ENCODE measurements at places on chromosomes 4 and X. TPM values are rescaled to one million over a fixed set of nuclear protein-coding genes. Genes with fewer than 3 reads are reported as not detected.

- H3K27ac ChIP-seq: no peak overlapping the region
- no peaks in the 10 kb centered on the region for H3K27me3 ChIP-seq
- H3K4me1 ChIP-seq: peaks cover 13% of the 10 kb centered on the region
- H3K36me3 ChIP-seq: no peaks in the 10 kb centered on the region
Measured at GRCh38 chr4:184792334-184792733, 33.4 kb downstream of the ACSL1 start.

The RPS6KA6 gene
- total RNA-seq: not detected

The SGMS2 gene
- 36.6 TPM for total RNA-seq

DNA sequence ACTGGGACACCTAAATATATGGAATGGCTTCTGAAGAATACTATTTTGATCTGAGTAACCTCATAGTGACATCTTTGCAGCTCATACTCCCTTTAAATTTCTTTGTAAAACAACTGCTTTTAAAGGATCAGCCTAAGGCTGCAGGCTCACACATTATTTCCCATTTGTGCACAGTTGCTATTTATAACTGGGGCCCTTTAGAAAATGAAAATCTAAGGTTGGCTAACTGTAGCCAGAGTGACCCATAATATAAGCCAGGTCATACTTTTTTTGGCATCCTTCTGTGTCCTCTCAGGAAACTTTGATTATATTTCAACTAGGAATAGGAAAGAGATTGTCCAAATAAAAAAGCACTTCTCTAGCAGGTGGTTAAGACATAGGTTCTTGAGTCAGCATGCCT, 123.6 kb upstream of the RASGEF1B start:
- peaks cover 20% of the 10 kb centered on the region for H3K27me3 ChIP-seq
- DNase-seq: no peak
- H3K36me3 ChIP-seq: no peaks in the 10 kb centered on the region
- no peaks in the 10 kb centered on the region for H3K4me1 ChIP-seq

GRCh38 chr4:9996319-9997110, 24.8 kb downstream of the SLC2A9 start:
- no peak overlapping the region for H3K27ac ChIP-seq
- no peak for DNase-seq
- no peaks in the 10 kb centered on the region for H3K27me3 ChIP-seq
- peaks cover 23% of the 10 kb centered on the region for H3K4me1 ChIP-seq
- no peaks in the 10 kb centered on the region for H3K36me3 ChIP-seq

DNA sequence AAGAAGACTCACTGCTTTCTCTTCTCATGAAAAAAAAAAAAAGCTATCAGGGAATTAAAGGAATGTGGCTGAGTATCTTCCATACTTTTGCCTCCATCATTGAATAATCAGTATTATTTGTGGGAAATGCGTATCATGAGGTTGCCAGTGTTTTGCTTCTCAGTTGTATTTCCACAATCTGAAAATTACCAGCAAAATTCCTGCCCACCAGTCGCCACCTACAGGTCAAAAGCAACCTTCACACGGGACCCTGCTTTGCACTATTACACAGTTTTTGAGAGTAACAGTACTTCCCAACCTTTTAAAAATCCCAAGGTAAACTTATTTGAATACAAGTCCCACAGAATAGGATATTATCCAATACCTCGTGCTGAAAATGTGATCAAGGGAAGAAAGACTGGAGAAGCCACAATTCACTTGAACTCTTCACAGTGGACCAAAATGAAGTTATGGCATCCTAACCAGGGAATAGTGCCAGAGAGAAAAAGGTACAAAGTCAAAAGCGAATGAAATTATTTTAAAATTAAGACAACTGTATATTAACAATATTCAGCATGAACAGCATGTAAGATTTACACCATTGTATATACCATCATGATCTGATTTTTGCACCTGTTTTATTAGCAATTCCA, 30.4 kb downstream of the PGRMC1 start:
- DNase-seq: peak; percentile 6
- H3K27ac ChIP-seq: no peak overlapping the region
- no peaks in the 10 kb centered on the region for H3K4me1 ChIP-seq
- H3K36me3 ChIP-seq: no peaks in the 10 kb centered on the region

GRCh38 chr4:139973616-139974015, 180.4 kb downstream of the MAML3 start:
- H3K4me3 ChIP-seq: no peak overlapping the region
- H3K4me1 ChIP-seq: no peaks in the 10 kb centered on the region
- no peak overlapping the region for H3K27ac ChIP-seq
- H3K27me3 ChIP-seq: no peaks in the 10 kb centered on the region
- DNase-seq: no peak

- no peaks in the 10 kb centered on the region for H3K27me3 ChIP-seq
- H3K27ac ChIP-seq: no peak overlapping the region
- no peak overlapping the region for H3K4me3 ChIP-seq
- DNase-seq: no peak
Measured at GRCh38 chr4:66785479-66785878, 759.8 kb downstream of the CENPC start.

DNA sequence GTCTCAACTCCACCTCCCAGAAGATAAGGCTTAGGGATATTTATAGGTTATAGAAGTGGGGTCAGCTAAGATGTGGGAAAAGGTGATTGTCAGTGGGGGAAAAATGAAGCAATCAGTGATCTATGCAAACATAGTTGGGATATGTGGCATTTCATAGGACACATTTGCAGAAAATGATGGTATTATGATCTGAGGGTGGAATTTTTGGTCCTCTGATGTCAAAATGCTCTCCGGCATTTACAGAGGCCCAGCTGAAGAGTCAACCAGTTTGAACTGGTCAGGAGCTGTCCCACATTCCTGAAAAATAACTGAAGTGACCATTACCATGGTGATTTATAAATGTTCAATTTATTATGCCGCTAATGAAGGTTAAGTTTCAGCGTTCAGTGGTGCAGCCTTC, 12.2 kb upstream of the HPGD start:
- H3K27me3 ChIP-seq: no peaks in the 10 kb centered on the region
- no peaks in the 10 kb centered on the region for H3K36me3 ChIP-seq
- no peak overlapping the region for H3K27ac ChIP-seq
- H3K4me3 ChIP-seq: no peak overlapping the region
- no peaks in the 10 kb centered on the region for H3K4me1 ChIP-seq

The PABPC1L2A gene
- total RNA-seq: not detected

GRCh38 chr4:167918077-167918476, 174.3 kb upstream of the ANXA10 start:
- no peaks in the 10 kb centered on the region for H3K36me3 ChIP-seq
- no peaks in the 10 kb centered on the region for H3K4me1 ChIP-seq
- H3K27ac ChIP-seq: no peak overlapping the region
- no peaks in the 10 kb centered on the region for H3K27me3 ChIP-seq
- no peak overlapping the region for H3K4me3 ChIP-seq
- DNase-seq: no peak

GRCh38 chr4:108170631-108171338, 2.1 kb upstream of the LEF1 start:
- peaks cover 15% of the 10 kb centered on the region for H3K27me3 ChIP-seq
- H3K36me3 ChIP-seq: no peaks in the 10 kb centered on the region
- no peak overlapping the region for H3K4me3 ChIP-seq
- no peak overlapping the region for H3K27ac ChIP-seq
- H3K4me1 ChIP-seq: no peaks in the 10 kb centered on the region
- no peak for DNase-seq

GRCh38 chr4:167939863-167940616, 152.3 kb upstream of the ANXA10 start:
- H3K27ac ChIP-seq: no peak overlapping the region
- no peaks in the 10 kb centered on the region for H3K27me3 ChIP-seq
- no peak for DNase-seq

DNA sequence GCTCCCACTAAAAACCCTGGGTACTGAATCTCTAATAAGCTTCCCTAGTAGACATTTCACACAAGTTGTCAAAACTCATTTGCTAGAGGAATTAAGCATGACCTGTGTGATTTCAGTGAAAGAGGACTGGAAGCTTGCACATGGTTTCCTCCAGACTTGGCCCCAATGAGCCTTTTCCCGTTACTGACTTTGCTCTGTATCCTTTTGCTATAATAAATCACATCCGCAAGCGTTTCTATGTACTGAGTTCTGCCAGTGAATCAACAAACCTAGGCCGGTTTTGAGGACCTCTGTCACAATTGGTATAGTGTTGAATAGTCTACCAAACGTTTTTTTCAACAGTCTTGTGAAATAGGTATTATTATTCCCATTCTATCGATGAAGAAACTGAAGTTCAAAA, 8.2 kb downstream of the ATP11C start:
- H3K4me1 ChIP-seq: no peaks in the 10 kb centered on the region
- H3K27me3 ChIP-seq: no peaks in the 10 kb centered on the region
- no peak overlapping the region for H3K4me3 ChIP-seq

The FBXL5 gene
- total RNA-seq: 20.6 TPM

- peaks cover 62% of the 10 kb centered on the region for H3K4me1 ChIP-seq
- no peak overlapping the region for H3K4me3 ChIP-seq
Measured at GRCh38 chr4:8534129-8534528, 46.1 kb upstream of the GPR78 start.

DNA sequence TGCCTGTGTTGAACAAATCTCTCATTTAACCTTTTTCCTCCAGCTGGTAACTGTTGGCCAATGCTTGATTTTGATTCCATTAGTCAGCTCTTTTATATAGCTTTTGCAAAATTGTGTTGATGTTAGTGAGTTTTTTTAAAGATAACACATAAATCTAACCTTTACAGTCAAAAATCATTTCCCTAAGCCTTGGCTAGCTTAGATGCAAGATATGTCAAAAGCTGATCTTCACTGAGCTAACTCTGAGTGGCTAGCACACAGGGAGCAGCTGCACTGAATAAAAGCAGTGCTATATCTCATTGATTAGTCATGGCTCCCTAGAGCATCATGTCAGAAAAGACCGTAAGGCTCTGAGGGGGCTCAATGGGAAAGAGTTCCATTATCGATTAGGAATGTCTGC, 78.7 kb downstream of the PPARGC1A start:
- H3K4me1 ChIP-seq: no peaks in the 10 kb centered on the region
- H3K27ac ChIP-seq: no peak overlapping the region
- no peak overlapping the region for H3K4me3 ChIP-seq
- no peaks in the 10 kb centered on the region for H3K27me3 ChIP-seq
- H3K36me3 ChIP-seq: no peaks in the 10 kb centered on the region

The AWAT2 gene
- not detected for total RNA-seq

The GPC3 gene
- 0.98 TPM for total RNA-seq

The DIPK2B gene
- not detected for total RNA-seq

- no peaks in the 10 kb centered on the region for H3K36me3 ChIP-seq
- no peak overlapping the region for H3K27ac ChIP-seq
- H3K27me3 ChIP-seq: no peaks in the 10 kb centered on the region
- no peak for DNase-seq
Measured at GRCh38 chr4:140059159-140059558, 94.8 kb downstream of the MAML3 start.

GRCh38 chr4:90246816-90247215, 119.6 kb downstream of the CCSER1 start:
- no peak overlapping the region for H3K27ac ChIP-seq
- H3K27me3 ChIP-seq: no peaks in the 10 kb centered on the region
- H3K36me3 ChIP-seq: no peaks in the 10 kb centered on the region
- no peak overlapping the region for H3K4me3 ChIP-seq
- DNase-seq: peak; percentile 19
- H3K4me1 ChIP-seq: no peaks in the 10 kb centered on the region

Measured in HCT116 (cell line).